ENCODE measurements at places on chromosomes 2 and 18. TPM values are rescaled to one million over a fixed set of nuclear protein-coding genes. Genes with fewer than 3 reads are reported as not detected.

VIL1 gene
- not detected for total RNA-seq

MPP4 gene
- total RNA-seq: 7.6 TPM

WIPF1 gene
- total RNA-seq: 44.2 TPM

STAT4 gene
- 0.46 TPM for total RNA-seq

ITPRIPL1 gene
- 4.6 TPM for total RNA-seq

PPIL3 gene
- total RNA-seq: 28.7 TPM

RALB gene
- total RNA-seq: 115 TPM

KDM3A gene
- total RNA-seq: 29.5 TPM

RAX gene
- total RNA-seq: not detected

ZNF385B gene
- total RNA-seq: not detected

FABP1 gene
- total RNA-seq: not detected

CFLAR gene
- total RNA-seq: 260 TPM

CFAP210 gene
- not detected for total RNA-seq

LDLRAD4 gene
- total RNA-seq: 7.2 TPM

POTEC gene
- not detected for total RNA-seq

FTCDNL1 gene
- total RNA-seq: 0.27 TPM

SLC19A3 gene
- not detected for total RNA-seq

ACTG2 gene
- total RNA-seq: not detected

POMC gene
- total RNA-seq: 0.69 TPM

GRCh38 chr2:108858894-108859293, 72.3 kb downstream of the CCDC138 start:
- no peak for DNase-seq

DNA sequence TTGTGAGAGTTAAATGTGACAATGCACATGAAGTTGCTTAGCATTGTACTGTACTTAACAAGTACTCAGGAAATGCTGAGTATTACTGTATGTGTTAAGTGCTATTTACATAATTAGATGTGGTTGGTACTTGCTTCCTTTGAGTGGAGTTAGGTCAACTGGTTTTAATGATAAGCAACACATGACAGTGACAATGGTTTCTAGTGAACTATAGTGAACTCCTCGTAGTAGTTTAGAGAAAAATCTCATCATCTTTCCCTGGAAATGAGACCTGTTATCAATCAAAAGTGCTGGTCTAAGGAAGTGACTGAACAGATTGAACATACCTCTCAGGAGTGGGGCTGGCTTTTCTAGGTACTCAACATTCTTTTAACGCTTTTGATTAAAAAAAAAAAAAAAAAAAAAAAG, 29.2 kb upstream of the ZDBF2 start:
- no peak for DNase-seq

DNA sequence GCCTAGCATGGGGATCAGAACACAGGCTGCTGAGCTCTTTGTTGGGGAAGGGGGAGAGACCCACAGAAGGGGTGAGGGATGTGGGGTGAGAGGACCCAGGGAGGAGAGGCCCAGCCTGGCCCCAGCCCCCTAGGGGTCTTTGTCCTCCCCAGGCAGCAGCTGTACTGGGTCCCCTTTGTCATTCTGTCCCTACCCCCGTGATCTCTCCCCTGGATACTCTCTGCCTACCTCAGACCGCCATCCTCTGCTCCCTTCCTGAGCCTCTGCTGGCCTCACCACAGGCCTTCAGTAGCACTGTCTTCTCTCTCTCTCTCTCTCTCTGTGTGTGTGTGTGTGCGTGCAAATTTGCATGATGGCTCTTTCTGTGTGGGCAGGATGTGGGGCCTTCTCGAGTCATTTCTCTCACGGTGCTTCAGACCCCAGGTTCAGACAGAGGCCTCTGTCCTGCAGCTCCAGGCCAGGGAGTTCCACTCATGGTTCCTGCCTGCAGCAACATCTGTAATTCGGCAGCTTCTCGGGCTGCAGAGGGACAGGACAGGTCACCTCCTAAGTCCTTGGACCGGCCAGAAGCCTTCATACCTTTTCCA, 1.4 kb downstream of the PSD4 start:
- no peak for DNase-seq

- peak; percentile 22 for DNase-seq
These were observed 114.0 kb downstream of the DSEL start for GRCh38 chr18:67402543-67402942.

DNA sequence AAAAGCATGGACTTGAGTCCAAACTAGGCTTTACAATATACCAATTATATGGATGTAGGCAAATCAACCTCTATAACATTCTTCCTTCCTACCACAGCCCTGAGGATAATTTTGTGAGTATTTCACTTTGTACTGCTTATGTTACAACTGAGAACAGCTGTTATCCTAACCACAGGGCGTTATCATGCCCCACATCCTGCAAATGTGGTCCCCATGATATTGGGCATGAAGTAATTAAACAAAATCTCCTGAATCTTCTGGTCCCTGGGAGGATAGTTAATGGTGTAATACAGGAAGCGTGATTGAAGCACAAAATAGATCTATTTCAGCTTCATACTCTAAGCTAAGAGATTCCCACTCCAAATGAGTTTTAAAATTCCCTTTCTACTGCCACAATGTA, 223.6 kb downstream of the CDH20 start:
- DNase-seq: no peak

DNA sequence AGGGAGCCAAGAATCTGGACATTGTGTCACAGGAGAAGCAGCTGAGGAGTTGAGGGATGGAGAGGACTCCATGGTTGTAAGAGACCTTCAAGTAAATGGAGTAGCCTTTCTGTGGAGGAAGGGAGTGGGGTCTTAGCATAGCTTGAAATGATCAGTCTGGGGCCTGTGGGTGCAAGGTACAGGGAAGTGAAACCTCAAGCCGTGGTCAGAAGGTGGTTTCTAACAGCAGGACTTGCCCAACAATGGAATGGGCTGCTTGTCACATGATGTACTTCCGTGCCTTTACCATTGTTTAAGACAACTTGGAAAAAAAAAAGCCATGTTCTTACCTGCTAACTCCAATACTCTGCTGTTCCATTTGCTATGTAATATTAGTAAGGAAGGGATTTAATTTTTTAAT, 140.7 kb downstream of the LDLRAD4 start:
- DNase-seq: no peak

DNA sequence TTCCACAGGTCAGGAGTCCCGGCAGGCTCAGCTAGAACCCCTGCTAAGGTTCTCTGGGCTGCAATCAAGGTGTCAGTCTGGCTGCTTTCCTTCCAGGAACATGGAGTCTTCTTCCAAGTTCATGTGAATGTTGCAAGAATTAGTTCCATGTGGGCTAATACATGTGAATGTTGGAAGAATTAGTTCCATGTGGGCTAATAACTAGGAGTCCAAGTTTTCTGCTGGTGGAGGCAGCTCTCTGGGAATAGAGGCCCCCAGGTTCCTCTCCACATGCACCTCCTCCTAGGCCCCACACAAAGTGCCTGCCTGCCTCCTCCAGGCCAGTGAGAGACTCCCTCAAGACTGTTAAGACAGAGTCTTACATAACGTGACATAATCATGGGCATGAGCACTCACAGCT, 140.8 kb upstream of the SLC35G4 start:
- DNase-seq: no peak

GRCh38 chr2:137873536-137874244, 90.6 kb upstream of the HNMT start:
- DNase-seq: no peak

- DNase-seq: no peak
These were observed 40.9 kb upstream of the CCDC88A start for GRCh38 chr2:55460562-55460961.

DNA sequence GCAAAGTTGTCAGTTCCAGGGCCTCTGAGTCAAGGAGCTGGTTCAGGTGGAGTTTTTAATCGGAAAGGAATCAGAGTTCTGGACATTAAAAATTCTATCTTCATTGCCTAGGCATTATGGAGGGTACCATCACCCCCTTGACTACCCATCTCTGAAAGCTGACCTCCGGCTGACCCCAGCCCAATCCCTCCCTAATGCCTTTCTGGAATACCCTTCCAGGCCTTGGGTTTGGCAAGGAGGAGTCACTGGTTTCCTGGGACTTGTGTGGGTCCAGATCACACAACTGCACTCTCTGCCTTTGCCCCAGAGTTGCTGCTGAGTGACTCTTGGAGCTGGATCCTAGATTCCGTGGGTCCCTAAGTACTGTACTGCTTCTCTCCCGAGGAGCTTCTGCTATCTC, 1.0 kb upstream of the OSR1 start:
- DNase-seq: no peak

DNA sequence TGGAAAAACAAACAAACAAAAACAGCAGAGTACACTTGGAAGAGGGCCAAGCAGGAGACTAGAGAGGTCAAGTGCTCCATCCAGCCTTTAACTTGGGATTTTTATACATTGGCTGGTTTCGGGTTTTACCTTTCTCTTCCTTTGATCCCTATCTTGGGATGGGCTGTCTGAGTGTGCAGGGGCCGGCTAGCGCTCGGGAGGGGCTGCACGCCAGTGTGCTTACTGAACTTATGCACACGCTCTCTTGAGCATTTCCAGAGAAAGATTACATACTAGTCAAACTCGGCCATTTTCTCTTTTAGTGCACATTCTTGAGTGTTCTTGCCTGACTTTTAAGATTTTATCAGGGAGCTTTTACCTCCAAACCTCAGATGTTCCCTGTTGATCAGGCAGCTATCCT, 707.8 kb downstream of the DSC3 start:
- DNase-seq: no peak

GRCh38 chr18:57447154-57447621, 12.0 kb downstream of the ONECUT2 start:
- DNase-seq: peak; percentile 40

Data from endothelial cell of umbilical vein (primary cell).